Left cardiac atrium (tissue), 4 donors: ENCODE measurements at places on chromosomes 3 and 15.

DNA sequence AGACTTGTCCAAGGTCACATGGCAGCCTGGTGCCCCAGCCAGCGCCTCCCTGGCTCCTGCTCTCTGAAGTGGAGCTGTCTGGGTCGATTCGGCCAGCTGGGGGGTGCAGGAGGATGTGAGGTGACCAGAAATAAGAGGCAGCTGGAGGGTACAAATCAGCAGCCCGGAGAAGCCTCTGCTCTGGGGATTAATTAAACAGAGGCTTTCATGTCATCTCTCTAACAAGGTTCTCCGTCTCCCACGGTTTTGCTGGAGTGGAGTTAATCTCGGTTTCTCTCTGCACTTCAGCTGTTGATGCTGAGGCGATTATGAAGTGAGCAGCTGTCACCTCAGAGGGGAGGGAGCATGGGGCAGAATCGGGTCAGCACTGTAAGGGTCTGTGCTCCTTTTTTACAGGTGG is 236.8 kb downstream of the TLE3 start:
- no peak for DNase-seq

DNA sequence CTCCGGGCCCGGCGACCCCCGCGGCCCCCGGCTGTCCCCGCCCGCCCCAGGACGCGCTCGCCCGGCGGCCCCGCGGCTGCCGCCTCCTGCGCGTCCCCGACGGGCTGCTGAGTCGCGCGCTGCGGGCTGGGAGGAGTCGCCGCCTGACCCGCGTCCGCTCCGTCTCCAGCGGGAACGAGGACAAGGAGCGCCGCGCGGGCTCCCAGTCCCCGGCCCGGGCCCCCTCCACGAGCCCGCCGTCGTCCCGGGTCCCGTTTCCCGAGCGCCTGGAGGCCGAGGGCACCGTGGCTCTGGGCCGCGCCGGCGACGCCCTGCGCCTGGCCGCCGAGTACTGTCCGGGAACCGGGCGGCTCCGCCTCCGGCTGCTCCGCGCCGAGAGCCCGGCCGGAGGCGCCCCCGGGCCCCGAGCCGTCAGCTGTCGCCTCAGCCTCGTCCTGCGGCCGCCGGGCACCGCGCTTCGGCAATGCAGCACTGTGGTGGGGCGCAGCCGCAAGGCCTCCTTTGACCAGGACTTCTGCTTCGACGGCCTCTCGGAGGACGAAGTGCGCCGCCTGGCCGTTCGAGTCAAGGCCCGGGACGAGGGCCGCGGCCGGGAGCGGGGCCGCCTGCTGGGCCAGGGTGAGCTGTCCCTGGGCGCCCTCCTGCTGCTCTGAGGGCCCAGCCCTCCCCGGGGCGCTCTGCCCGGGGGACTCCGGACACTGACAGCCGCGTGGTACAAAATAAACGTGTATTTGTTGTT is 1.5 kb downstream of the C2CD4A start:
- DNase-seq: peak; percentile 68

GRCh38 chr3:176521531-176522175 is 675.6 kb downstream of the TBL1XR1 start:
- DNase-seq: no peak

GRCh38 chr3:30098243-30098642 is 508.2 kb upstream of the TGFBR2 start:
- DNase-seq: no peak

DNA sequence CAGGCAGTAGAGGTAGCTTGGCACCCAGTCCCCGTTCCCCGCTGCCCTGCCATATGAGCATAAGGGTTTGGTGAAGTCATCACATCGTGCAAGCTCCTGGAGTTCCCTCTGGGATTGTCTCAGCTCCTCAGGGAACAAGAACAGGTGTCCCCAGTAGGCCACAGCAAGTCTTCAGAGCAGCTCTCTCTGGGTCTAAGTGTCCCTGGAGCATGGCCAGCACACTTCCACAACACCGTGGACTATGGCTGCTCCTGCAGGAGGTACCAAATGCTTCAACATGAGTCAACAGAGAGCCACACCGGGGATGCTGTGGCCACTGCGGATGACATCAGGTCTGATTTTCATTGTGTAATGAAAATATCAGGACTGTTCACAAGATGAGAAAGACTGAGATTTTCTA is 23.1 kb downstream of the ABHD6 start:
- no peak for DNase-seq

DNA sequence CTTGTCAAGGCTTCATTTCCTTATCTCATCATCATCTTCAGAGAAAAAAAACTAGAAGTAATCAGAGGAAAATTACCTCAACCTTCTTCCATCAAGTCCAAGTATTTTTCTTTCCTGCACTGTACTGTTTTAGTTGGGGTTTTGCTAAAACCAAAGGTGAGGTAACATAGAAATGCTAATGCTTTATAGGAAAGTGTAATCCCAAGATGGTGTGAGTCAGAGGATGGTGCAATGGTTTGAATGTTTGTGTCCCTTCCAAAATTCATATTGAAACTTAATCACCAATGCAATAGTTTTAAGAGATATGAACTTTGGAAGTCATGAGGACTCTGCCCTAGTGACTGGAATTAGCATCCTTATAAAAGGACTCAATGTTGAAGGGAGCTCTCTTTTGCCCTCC is 79.5 kb downstream of the KBTBD8 start:
- no peak for DNase-seq

- peak; percentile 36 for DNase-seq
These were observed 93.0 kb upstream of the IGSF10 start for GRCh38 chr3:151553888-151554287.

DNA sequence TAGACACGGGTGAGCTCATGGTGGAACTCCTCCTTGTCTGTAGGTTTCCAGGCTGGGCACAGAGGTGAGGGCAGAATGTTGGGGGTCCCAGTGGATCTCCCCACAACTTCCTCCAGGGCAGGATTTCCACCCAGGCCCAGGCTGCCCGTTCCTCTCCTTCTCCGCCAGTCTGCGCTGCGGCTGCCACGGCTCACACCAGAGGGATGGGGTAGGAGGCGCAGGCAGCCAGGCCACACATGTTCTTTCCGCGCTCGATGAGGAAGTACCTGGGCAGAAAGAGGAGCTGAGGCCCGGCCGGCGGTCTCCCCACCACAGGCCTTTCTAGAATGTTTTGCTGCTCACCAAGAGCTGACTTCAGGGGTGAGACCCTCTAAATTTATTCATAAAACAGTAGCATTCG is 22.9 kb downstream of the CTSH start:
- no peak for DNase-seq

DNA sequence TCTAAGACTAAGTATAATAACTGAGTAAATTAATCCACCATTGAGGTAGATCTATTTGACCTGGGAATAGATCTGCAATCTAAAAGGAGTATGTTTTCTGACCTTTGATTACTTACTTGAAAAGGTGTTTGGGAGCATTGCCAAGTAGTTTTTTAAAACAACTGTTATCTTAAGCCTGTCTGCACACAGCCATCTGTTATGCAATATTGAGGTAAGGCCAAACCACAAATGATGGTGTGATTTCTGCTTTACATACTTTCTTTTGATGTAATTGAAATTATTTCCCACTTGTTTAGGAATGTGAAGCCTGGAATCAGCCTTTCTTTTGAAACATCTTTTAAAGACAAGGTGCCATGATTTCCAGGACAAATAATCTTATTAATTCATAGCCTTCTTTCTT is 274.0 kb downstream of the BBX start:
- no peak for DNase-seq

- no peak for DNase-seq
These were observed 43.7 kb downstream of the CTDSPL start for GRCh38 chr3:37905346-37905745.

GRCh38 chr3:146339349-146339748 is 88.4 kb upstream of the PLSCR4 start:
- DNase-seq: no peak

GRCh38 chr3:140736863-140737460 is 59.1 kb downstream of the TRIM42 start:
- peak; percentile 57 for DNase-seq

DNA sequence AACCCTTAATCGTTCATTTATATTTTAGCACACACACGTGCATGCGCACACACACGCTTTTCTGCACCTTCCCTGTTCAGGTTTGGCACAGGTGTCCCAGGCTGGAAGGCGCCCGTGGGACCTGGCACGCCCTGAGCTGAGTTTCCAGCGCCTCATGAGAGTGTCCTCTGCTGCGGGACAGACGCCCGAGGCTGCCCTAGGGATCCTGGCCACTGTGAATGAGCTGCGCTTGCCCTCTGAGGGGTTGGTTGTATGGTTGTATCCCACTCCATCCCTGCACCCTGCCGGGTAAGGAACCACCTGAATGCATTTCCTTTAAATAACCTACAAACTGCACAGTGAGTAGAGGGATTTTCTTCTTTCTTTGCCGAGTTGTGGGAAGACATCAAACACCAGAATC is 12.2 kb upstream of the MEX3B start:
- DNase-seq: no peak

DNA sequence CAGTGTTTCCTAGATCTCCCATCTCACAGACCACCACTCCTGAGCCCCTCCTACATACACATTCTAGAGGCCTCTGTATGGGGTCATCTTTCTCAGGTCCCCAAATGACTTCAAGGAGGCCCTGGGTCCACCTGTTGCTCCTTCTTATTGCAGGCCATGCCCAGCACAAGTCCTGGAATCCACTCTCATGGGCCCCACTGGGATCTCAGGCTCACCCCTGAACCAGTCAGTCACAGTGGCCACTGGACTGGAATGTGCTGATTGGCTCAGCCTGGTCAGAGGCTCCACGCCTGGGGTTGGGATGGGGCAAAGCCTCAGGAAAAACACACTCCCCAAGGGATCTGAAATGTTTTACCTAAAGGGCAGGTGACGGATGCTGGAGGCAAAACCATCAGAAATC is 55.7 kb downstream of the SPSB4 start:
- no peak for DNase-seq
